ENCODE measurements at places on chromosomes 7 and 10.

GRCh38 chr7:47816647-47817046 is 131.6 kb downstream of the PKD1L1 start:
- no peak for DNase-seq

DNA sequence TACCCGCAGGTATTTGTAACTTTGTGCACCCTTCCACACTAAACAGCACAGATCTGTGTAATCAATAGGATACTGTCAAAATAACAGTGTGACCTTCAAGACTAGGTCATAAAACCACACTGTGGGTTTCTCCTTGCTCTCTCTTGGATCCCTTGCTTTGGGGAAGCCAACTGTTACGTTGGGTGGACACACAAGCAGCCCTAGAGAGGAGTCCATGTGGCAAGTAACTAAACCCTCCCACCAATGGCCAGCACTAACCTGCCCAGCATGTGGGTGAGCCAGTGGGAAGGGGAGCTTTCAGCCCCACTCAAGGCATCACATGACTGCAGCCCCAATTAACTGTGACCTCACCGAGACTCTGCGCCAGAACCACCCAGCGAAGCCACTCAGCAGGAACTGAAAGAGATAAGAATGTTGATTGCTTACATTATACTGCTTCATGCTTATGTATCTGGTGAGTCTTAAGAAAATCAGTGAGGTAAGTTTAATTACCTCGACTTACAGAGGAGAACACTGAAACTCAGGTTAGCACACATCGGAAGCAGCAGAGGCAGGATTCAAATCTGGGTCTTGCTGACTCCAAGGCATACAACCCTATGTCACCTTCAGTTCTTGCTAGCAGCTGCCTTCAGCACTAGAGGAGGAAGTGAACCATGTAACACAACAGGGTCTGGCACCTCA is 9.4 kb upstream of the ZC3HAV1 start:
- DNase-seq: no peak

- no peak for DNase-seq
These were observed 26.8 kb upstream of the NPS start for GRCh38 chr10:127522298-127522697.

GRCh38 chr7:85019778-85020177 is 167.1 kb downstream of the SEMA3D start:
- no peak for DNase-seq

GRCh38 chr7:114740941-114741340 is 181.0 kb upstream of the MDFIC start:
- no peak for DNase-seq

DNA sequence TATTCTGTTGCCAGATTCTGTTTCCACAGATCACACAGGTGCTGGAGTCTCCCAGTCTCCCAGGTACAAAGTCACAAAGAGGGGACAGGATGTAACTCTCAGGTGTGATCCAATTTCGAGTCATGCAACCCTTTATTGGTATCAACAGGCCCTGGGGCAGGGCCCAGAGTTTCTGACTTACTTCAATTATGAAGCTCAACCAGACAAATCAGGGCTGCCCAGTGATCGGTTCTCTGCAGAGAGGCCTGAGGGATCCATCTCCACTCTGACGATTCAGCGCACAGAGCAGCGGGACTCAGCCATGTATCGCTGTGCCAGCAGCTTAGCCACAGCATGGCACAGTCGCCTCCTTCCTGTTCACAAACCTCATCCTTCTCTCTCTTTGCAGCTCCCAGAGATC is 237.5 kb upstream of the PRSS1 start:
- no peak for DNase-seq

Data from stimulated activated CD4-positive, alpha-beta T cell treated with anti-CD3 and anti-CD28 coated beads, Interleukin-15, amount 100 ng/mL, for 1 hour (primary cell).